ENCODE measurements at places on chromosomes 12 and 14.

- DNase-seq: no peak
These were observed 26.4 kb downstream of the GXYLT1 start for GRCh38 chr12:42118136-42118879.

GRCh38 chr14:89137526-89138163, 279.4 kb downstream of the FOXN3 start:
- DNase-seq: no peak

DNA sequence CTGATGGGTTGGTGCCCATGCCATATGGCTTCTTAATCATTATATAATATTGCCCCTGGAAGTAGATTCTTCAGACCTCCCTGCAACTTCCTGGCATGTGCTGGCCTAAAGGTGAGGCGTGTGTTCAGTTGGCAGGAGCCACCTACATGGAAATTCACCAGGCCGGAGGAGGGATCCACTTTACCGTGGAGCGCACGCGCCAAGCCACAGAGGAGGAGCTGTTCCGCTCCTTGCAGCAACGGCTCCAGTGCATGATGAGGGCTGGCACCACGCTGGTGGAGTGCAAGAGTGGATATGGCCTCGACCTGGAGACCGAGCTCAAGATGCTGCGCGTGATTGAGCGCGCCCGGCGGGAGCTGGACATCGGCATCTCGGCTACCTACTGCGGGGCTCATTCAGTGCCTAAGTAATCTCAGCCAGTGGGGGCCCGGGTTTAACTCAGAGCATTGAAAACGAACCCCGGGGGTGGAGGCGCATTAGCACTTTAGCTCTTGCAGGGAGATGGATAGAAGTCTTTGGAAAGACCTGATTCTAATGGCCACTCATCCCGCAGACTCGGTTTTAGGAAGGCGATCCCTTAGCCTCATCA, 13.5 kb downstream of the AMDHD1 start:
- no peak for DNase-seq

- no peak for DNase-seq
These were observed 295.3 kb downstream of the KCNC2 start for GRCh38 chr12:74914378-74914777.

DNA sequence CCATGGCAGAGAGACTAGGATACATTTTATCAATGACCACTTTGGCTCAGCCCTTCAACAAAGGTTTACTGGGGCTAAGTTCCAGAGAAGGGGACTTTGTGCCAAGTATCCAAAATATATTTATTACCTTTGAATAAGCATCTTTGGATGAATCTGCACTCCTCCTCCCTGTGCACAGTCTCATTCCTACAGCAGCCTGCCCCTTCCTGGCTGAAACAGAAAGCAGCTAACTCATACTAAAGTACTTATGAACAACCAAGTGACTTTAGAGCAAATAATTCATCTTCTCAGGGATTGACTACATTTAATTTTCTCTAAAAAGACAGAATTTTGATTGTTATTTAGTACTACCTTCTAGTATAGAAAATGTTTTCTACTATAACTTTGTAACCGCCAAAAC, 47.8 kb upstream of the ETV6 start:
- no peak for DNase-seq

GRCh38 chr12:3119192-3119755, 42.1 kb downstream of the TSPAN9 start:
- no peak for DNase-seq

GRCh38 chr14:69345402-69345801, 52.7 kb downstream of the ERH start:
- DNase-seq: no peak

DNA sequence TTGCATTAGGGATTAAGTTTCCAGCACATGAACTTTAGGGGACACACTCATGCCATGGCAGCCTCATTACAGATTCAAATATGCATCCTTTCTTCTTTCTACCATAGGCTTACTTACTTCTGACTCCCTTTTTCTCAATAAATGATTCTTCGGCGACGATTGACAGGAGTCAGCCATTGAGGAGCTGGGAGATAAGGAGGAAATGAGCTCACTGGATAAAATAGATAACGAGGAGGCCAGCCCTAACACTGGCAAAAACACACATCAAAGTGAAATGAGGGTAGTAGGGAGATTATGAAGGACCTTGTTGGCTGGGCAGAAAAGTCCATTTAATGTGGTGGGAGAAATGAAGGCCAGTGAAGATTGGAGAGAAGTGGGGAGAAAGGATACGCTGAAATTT, 172.2 kb downstream of the SLC41A2 start:
- DNase-seq: no peak

GRCh38 chr12:116525418-116526001, 33.7 kb upstream of the MAP1LC3B2 start:
- DNase-seq: no peak

DNA sequence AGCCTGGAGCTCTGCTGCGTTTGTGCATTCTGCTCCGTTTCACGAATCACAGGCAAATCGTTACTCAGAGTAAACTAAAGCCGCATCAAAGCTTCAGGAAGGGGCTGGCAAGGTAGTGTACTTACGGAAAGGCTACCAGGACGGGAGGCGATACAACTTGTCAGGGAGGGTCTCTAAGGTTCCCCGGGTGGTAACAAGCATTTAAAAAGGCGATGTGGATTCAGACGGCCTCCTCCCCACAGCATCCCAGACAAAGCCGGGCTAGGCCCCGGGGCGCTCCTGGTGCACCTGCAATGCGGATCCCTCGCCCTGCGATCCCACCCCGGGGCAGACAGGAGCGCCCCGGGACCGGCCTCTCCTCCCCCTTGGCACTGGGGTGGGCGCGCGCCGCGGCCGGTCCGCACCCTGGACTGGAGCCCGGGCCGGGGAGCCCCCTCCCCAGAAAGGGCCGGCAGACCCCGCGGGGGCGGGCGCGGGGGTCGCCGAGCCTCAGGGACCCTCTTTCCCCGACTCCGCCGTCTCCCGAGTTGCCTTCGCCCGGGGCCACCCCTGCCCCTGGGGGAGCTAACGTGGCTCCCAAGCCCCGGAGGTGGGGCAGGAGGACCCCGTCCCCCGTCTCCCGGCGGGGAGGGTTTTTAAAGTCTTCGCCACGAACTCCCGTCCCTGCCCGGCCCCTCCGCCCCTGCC, 718 bp downstream of the CCDC92 start:
- peak; percentile 21 for DNase-seq

- DNase-seq: no peak
These were observed 202.7 kb upstream of the GARIN6 start for GRCh38 chr12:99444859-99445316.

- no peak for DNase-seq
These were observed 4.9 kb downstream of the AQP5 start for GRCh38 chr12:49966511-49967041.

- DNase-seq: no peak
These were observed 20.7 kb upstream of the ANAPC7 start for GRCh38 chr12:110424237-110424636.

GRCh38 chr12:52206304-52207040, 14.7 kb upstream of the KRT80 start:
- no peak for DNase-seq

- no peak for DNase-seq
These were observed 832 bp upstream of the CACNA2D4 start for GRCh38 chr12:1919284-1919683.

DNA sequence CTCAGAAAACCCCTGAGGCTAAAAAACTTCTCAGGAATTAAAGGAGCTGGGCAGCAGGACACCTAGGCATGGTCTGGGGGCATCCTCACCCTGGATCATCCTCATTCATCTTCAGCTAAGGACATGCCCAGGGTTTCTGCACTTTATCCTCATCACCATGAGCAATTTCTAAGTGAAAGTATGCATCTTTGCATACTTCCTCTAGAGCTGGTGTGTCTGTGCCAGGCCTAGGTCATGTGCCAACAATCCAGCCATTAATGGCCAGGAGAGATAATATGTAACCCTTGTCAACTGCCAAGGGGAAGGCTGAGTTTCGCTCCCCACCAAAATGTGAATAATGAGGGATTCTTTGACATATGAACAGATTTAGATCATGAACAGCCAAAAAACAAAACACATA, 160.5 kb downstream of the KITLG start:
- no peak for DNase-seq

DNA sequence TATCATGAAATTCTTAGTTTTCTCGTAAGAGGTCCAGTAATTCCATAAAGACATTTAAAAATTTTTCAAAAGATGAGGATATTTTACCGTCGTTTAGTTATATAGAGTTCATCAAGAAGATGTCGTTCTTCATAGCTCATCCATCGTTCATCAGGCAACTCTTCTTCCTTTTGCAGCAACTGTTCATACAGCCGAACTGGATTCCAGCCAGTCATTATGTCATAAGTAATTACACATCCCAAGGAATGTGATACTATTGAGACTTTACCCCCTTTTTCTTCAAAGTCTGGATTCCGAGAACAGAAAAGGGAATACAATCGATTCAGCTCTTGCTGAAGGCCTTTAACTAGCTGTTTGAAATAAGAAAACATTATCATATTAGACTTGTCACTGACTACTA, 90.3 kb downstream of the DDHD1 start:
- no peak for DNase-seq

DNA sequence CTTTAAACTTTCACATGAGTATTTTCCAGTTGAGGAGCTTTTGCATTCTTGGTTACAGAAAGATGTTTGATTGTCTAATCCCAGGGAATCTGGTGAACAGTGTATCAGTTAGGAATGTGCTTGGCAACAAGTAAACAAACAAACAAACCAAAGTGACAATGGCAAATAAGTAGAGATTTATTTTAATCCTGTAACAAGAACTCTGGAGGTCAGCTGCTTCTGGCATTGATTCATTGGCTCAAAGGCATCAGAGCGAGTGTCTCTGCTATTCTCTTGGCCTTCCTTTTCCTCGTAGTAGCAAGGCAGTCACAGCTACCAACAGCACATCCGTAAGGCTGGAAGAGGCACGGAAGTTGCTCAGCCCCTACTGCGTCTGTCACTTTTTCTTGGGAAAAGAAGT, 37.2 kb downstream of the CRADD start:
- no peak for DNase-seq

DNA sequence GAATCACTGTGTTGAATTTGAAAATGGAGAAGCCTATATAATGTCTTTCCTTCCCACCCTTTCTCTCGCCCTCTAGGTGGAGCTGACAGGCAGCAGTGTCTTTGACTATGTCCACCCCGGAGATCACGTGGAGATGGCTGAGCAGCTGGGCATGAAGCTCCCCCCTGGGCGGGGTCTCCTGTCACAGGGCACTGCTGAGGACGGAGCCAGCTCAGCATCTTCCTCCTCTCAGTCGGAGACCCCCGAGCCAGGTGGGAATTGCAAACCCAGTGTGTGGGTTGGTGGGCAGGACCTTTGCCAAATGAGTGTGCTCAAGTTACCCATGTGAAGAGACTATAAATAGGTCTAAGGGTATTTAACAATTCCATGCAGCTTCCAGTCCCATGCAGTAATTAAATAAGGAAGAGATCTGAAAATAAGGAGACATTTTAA, 274.7 kb downstream of the EGLN3 start:
- no peak for DNase-seq

- no peak for DNase-seq
These were observed 146.4 kb upstream of the LMNTD1 start for GRCh38 chr12:25699454-25699853.

GRCh38 chr14:73441286-73441685, 17.1 kb downstream of the NUMB start:
- DNase-seq: no peak

DNA sequence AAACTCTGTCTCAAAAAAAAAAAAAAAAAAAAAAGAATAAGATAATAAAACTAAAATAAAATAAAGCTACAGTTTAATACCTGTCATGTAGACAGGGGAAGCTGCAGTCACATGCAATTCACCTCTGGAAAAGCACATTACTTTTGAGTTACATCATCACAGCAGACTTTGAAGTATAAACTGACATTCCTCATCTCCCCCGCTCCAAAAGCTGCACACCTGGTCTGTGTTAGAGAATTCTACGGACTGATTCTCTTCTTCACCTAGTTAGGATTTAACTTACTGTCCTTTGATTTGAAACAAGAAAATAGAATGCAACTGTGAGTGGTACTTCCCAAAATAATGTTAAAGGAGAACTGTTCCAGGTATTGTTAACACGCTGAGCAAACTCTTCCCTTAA, 25.1 kb downstream of the SPPL3 start:
- DNase-seq: no peak

- peak; percentile 38 for DNase-seq
These were observed 745 bp downstream of the CAND1 start for GRCh38 chr12:67269633-67270573.

DNA sequence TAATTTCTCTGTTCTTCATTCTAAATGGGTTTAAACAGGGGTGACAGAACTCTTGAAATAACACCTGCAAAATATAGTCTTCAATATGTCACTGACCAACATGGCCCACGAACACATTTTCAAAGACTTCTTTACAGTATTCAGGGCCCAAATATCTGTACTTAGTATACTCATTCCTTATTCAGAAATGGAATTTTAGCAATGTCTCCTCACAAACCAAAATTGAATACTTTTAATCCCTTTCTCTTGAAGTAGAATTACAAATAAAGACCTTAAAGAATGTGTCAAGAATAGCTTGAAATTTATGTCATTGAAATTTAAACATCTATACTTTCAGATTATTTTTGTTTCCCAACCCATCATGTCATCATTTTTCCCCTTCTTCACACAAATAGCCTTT, 263.1 kb downstream of the LRIG3 start:
- no peak for DNase-seq

DNA sequence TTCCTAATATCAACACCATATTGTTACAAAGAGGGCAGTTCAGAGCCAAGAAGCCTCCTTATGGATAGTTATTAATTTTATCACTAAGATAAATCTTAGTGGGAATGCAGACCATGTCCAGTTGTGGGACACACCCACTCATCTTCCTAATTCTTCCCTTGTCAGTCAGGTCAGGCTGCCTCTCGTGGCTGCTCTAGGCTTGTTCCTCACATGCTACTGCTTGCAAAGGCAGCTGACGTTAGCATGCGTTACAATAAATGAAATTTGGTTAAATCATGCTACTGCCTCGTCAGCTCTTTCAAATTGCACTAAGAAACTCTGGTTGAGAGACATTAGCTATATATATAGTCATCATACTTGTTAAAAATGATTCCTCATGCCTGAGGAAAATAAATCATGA, 108.4 kb downstream of the CAND1 start:
- DNase-seq: no peak

DNA sequence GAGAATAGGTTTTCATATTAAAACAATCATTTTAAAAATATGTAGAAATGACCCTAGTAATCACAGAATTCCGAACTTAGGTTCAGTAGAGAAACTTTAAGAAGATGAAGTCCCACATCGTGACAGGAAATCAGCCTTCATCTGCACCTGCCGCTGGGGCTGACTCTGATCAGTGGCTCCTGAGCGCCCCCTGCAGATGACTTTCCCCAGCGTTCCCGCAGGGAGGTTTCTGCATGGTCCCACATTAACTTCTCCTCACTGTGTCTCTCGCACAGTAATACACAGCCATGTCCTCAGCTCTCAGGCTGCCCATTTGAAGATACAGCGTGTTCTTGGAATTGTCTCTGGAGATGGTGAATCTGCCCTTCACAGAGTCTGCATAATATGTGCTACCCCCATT, 1131.1 kb downstream of the TMEM121 start:
- DNase-seq: peak; percentile 47

DNA sequence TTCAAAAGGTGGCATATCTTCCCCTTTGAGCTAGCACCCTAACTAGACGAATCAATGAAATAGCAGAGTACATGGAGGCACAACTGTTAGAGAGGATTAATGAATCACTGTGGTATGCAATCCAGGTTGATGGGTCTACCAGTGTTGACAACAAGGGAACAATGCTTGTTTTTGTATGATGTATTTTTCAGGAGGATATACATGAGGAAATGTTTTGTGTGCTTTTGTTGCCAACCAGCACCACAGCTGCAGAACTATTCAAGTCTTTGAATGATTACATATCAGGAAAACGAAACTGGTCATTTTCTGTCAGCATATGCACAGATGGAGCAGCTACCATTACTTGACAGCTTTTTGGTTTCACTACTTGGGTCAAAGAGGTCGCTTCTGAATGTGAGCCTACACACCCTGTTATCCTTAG, 142.6 kb downstream of the GPHN start:
- no peak for DNase-seq

Data from effector CD4-positive, alpha-beta T cell (primary cell).